Frontal cortex (tissue), 4 donors: ENCODE measurements at places on chromosomes 11 and 22.
A peak's percentile ranks its signal among the peaks of the same experiment; 100 is the strongest.

DNA sequence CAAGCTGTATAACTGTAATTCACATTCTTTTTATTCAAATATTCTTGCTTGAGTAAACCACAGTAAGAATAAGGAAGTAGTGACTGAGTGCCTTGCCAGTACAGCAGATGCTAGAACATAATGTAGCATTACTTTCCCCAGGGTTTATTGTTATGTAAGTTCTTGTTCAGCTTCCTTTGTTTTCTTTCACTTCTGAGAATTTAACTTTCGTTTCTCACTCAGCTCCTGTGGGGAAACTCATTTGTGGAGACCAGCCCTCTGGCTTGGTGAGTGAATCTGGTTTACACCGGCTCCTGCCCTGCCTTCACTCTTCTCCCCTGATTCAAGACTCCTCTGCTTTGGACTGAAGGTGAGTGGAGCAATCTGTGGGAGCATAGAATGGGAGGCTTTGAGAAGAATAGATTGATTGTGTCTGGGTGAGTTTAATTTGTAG is at the start of gene TRIM22:
Gene TRIM22 (plus strand): TSS at position 240 of the 433 bp plus-strand sequence. CDS start 6,443 bp downstream, outside the sequence.
- peak; percentile 45 for DNase-seq

GRCh38 chr11:103808252-103808651 is 228.2 kb upstream of the DDI1 start:
- DNase-seq, result no peak

GRCh38 chr22:40326905-40327735 is 19.2 kb upstream of the ADSL start:
- DNase-seq, result no peak

DNA sequence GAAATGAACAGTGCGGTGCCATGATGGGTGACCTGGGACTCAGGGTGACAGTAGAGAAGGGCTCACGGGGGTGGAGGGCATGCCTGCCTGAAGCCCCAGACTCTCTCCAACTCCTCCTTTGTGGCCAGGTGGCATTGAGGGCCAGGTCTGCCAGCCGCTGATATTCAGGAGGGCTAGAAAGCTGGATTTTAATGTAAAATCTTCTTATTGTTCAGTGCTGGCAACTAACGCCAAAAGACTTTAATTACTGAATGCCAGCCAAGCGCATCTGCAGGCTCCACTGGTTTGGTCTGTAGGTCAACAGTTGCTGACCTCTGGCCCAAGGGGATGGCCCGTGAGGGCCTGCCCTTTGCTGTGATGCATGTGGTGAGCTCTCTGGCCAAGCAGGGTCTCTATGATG is 10.3 kb downstream of the MRGPRG start:
- DNase-seq, result no peak

GRCh38 chr11:117913736-117914397 is 15.3 kb downstream of the TMPRSS13 start:
- no peak for DNase-seq

DNA sequence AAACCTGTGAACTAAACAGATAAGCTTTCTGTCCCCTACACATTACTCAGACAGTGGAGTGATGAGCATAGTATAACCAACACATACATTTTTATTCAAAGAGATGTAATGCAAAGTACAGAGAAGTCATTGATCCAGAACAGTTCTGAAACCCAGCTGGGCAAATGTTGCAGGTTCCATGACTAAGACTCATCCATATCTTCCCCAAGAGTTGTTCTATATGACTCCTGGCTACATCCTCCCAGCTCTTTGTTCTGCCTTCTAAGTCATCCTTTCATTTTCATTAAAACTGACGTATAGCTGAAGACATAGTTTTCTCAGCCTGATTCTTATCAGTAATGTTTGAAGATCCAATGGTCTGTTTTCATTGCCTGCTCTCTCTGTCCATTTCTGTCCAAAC is 47.3 kb downstream of the PLAAT5 start:
- no peak for DNase-seq

GRCh38 chr11:46361283-46362155 is 14.3 kb downstream of the DGKZ start:
- DNase-seq, result no peak

DNA sequence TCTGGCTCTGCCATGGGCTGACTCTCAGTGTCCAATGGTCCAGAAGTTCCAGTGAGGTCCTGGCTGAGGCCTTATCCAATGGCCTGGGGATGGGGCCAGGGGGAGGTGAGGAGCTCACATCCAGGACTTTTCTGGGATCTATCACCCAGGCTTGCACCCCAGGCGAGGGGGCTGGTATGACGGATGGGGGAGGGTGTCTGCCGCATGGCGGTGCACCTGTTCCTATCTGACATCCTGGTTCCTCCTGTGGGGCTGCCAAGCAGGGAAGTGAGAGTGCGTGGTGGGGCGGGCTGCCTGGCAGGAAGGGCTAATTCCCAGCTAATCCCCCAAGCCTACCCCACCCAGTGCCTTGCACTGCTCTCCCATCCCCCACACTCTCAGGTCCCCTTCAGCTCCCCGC is 102.1 kb downstream of the NECTIN1 start:
- DNase-seq, result no peak

DNA sequence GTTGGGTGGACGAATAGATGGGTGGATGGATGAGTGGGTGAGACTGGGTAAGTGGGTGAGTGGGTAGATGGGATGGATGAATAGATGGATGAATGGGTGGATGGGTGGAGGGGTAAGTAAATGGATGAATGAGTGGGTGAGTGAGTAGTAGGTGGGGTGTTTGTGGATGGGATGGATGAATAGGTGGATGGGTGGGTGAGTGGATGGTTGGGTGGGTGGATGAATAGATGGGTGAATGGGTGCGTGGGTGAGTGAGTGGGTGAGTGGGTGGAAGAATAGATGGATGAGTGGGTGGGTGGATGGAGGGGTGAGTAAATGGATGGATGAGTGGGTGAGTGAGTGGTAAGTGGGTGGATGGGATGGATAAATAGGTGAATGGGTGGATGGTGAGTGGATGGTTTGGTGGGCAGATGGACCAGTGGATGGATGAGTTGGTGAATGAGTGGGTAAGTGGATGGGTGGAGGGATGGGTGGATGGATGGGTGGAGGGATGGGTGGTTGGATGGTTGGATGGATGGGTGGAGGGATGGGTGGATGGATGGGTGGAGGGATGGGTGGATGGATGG is 12.6 kb downstream of the IGF2 start:
- no peak for DNase-seq

DNA sequence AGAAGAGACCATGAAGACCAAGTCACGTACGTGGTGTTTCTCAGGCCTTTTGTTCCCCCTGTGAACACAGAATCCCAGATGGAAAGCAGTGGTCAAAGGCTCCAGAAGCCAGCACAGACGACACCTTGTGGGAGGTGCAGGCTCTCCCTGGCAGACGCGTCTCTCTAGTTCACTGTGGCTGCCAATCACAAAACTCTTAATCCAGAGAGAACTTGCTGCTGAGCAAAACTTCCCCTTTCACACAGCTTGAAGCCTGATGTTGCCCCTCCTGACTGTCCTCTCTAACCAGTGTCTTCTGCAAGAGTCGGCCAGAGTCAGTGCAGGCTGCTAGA is 67.1 kb downstream of the PIWIL3 start:
- DNase-seq, result no peak

- DNase-seq, result no peak
These were observed 22.0 kb downstream of the OOSP3 start for GRCh38 chr11:59900366-59901126.

DNA sequence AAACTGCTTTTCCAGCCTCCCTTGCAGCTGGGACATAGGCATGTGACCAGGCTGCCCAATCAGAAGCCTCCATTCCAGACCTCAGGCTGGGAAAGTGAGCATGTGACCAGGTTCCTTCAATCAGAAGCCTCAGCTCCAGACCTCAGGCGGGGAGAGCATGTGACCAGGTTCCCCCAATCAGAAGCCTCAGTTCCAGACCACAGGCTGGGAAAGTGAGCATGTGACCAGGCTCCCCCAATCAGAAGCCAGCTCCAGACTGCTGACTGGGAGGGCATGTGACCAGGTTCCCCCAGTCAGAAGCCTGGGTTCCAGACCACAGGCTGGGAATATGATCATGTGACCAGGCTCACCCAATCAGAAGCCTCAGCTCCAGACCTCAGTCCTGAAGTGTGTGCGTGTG is 11.7 kb upstream of the IL2RB start:
- DNase-seq, result no peak

- DNase-seq, result no peak
These were observed 3.9 kb downstream of the UCP3 start for GRCh38 chr11:74004759-74005615.

DNA sequence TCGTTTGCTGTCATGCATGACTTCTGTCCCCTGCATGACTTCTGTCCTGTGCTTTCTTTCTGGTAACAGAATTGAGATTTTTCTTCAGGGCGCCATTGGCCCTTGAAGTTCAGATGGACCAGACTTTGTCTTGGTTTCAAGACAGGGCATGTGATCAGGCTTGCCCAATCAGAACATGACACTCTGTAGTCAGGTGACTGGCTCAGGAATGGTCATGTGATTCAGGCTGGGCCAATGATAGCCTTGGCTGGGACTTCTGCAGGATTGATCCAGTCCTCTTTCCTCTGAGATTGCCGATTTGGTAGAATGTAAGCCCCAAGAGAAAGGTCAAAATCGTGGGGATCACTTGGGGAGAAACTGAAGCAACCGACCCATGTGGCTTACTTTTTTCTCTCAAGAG is 90.5 kb upstream of the ALX4 start:
- DNase-seq, result no peak

GRCh38 chr11:81941998-81942397 is 791.7 kb downstream of the FAM181B start:
- DNase-seq, result no peak

- DNase-seq, result no peak
These were observed 25.8 kb downstream of the KCNC1 start for GRCh38 chr11:17760102-17761029.

DNA sequence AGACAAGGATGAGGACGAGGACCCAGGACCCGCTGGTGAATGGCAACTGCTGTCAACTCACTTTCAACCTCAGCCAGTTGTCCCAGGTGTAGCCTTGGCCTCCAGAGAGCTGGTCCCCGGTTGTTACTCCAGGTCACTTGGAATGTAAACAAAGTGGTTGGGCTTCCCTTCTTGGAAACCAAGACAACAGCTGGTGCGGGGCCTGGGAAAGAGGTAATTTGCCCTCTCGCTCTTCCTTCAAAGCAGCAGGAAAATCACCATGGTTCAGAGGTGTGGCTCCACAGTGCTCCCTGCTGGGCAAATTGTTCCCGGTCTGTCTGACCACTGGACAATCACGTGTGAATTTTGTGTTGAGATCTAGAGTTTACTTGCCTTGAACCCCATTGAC is 15.0 kb downstream of the SLC1A2 start:
- no peak for DNase-seq

DNA sequence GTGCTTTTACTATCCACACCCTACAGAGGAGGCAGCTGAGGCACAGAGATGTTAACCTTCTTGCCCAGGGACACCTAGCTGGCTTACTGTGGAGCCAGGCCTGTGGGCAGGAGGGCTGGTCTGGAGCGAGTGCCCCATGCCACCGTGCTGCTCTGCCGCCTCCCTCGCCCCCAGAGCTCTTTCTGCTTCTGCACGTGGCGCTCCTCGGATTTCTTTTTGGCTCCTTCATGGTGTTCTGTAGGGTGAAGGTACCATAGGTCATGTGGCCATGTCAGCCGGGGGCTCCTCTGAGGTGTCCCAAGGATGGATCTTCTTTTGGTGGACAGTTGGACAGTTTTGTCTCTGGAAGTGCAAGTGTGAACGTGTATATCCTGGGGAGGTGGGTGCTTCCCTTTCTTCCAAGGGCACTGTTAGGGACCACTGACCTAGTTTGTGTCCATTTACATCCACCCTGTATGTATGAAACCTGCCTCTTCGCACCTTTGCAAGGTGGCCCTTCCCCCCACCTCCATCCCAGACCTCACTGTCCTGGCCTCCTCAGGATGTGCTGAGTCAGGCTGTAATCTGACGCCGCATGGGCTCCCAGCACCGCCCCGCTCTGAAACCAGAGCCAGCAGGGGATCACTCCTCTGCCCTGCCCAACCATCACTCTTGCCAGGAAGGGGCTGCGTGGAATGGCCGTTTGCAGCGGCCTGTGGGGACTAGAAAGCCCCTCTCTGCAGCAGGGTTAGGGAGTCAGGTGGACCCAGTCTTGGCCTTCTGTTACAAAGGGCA is 31.7 kb downstream of the POLR3H start:
- DNase-seq, result no peak

DNA sequence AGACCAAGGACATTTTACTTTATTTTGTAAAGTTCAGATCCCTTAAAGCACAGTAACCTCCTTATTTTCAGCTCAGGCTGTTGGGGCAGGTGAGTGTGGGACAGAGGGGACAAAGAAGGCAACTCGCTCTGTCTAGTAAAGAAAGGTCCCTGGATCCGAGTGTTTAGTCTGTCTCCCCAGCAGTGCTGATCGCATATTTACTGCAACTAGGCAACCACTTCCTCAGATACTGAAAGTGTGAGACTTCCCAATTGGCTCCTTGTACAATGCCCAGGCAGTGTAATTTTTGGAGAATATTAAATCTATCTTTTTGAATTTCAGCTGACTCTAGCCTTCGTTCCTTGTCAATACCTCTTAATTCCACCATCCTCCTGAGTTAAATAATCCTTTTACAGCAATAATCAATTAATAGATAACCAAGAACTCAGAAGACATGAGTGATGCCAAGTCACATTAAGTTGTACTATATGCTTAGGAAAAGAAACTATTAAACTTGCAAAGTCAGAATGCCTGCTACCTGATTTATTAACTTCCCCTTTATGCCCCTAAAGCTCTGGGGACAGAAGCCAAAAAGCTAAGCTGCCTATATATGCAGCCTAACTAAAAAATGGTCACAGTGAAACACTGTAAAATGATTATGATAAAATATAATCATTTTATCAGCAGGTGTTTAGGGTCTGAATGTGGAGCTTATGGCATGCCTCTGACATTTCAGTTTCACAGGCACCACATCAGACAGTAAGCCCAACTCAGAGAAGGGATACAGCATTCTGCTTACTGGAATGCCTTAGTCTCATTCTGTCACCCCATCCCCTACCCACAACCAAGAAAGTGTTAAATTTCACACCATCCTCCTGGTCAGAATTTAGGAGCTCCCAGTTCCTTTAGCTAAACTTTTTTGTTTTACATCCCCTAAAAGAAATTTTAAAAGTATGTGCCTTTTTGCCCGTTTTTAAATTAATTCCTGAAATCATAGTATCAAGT is 138.7 kb downstream of the TRIM44 start:
- DNase-seq, result no peak

DNA sequence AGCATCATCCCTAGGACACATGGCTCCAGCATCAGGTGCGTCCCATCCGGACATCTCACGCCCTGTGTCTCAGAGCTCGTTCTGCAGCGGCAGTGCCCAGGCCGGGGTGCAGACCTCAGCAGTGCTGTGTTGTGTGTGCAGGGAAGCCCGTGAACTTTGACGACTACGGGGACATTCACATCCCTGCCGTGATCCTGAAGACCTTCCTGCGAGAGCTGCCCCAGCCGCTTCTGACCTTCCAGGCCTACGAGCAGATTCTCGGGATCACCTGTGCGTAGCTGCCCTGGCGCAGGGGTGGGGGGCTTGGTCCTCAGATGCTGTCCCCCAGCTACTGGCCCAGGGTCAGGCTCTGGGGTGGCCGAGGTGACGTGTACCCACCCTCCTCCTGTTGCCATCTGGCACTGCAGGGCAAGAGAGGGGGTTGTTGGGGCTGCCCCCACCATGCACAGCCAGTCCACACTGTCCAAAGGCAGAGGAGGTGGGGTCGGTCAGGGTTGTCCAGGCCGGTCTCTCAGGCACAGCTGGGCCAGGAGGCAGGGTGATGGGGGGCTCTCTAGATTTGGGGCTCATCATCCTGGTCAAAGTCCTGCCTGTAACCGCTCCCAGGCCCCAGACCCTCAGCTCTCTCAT is 96.5 kb downstream of the ARHGAP8 start:
- no peak for DNase-seq

GRCh38 chr11:11821899-11822298 is 19.9 kb upstream of the USP47 start:
- DNase-seq, result no peak
